ENCODE measurements at places on chromosomes 1 and 21.

DNA sequence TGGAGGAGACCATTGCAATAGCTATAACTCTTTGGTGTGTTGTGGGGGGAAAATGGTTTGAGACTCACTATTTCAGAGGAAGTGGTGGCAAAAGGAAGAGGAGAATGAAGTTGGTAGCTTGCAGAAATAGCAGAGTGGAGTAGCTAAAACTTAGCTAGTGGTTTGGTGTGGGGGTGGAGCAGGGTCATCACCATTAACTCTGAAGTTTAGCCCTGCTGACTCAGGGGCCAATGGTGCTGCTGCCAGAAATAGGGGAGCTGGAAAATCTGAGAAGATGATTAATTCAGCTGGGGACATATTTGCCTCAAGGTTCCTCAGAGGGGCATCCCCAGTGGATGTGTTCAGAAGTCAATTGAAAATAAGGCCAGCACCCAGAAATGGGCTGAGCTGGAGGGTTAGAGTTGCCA, 65.4 kb downstream of the RUNX1 start:
- peak; percentile 45 for DNase-seq

DNA sequence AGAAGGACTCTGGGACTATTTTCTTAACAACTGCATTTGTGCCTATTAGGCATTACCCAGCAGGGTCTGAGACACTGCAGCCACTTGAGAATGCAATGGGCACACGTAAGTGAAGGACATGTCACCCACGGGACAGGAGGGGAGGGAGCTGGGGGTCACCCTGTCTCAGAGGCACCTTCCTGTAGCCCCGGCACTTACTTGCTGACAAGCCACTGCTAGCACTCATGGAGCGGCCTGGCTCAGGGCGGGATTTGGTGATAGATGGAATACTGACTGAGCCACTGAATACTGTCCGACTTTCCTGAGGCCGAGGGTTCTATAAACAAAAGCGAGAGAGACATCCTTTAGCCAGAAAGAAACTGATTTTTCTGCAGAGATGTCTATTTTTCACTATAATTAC, 64.7 kb downstream of the COQ8A start:
- DNase-seq, result no peak

DNA sequence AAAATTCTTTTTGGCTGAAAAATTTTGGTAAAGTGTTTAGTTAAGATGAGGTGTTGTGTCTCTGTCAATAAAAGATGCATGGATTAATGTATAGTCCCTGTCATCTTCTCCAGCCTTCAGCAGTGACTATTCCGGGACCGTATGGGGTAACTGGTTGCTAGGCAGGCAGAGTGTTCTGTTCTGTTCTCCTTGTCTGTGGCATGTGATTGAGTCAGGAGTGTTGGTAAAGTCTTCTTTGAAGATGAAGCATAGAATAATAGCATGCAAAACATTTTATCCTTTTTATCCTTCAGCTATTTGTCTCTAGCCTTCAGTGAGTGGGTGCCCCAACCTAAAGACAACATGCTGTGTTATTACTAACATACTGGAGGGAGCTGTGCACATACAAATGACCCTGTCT, 74.6 kb downstream of the RGL1 start:
- no peak for DNase-seq

- no peak for DNase-seq
Measured at GRCh38 chr1:111417755-111418154, 9.8 kb downstream of the OVGP1 start.

- no peak for DNase-seq
Measured at GRCh38 chr1:37157634-37158033, 123.3 kb upstream of the GRIK3 start.

GRCh38 chr1:232622981-232623380, 7.0 kb downstream of the SIPA1L2 start:
- DNase-seq, result no peak

GRCh38 chr1:76106719-76107235, 32.2 kb downstream of the ST6GALNAC3 start:
- DNase-seq, result no peak

- no peak for DNase-seq
Measured at GRCh38 chr1:177256153-177257075, 85.7 kb downstream of the BRINP2 start.

DNA sequence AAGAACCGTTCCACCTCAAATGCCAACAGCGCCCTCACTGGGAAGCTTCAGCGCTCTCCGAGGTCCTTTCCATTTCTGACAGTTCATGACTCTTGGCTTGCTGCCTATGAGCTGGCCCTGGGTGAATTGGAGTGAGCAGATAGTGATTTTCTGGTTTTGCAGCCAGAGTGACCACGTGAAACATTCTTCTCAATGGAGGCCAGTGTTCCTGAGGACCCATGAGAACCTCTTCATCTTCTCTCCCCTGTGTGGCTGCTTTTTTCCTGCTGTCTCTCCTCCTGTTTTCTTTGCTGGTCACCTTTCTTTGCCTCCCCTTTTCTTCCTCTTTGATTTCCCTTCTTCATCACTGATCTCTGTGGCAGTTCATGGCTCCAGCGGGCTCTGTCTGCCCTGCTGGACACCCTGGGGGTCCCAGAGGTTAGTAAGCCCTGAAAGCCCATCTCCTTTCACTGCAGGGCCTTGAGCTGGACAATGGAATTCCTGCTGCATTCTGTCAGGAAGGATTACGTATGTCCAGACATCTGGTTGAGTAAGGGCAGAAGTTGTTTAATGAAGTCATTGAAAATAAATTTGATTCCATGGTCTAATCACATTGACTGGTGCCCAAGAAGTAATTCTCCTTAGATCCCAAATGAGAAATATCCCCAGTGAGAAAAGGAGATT, 29.9 kb downstream of the VASH2 start:
- DNase-seq, result no peak

DNA sequence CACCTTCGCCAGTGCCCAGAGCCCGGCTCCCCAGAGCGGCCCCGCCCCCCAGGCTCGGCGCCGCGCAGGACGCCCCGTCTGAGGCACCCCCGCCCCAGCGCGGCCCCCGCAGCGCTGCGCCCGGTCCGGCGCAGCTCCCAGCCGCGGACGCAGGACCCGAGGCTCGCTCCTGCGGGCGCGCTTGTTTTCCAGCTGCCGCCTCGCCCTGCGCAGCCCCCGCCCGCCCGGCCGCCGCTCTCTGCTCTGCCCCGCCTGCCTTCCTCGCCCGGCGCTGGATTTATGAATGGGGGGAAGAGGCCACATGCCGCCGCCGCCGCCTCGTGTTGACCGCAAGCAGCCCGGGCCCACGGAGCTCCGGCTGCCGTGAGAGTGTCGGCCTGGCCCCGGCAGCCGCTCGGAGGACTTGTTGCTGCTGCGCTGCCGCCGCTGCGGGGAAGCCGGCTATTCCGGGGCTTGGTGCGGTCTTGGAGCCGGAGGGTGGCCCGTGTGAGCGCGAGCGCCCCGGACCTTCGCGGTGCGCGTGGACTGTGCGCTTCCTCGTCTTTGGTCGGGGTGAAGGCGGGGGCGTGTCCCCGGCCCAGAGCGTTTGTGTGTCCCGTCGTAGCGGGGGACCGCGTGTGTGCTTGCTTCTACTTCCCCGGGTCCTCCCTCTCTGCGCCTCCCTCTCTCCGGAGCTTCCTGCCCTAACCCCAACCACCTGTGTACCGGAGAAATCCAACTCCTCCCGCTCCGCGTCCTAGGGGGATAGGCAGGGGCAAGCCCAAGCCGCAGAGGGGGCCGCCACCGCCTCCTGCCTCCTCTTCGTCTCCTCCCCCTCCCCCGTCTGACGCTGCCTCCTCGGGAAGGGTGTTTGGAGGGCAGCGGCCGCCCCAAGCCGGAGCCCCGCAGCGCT, 736 bp downstream of the KCNC4 start:
- DNase-seq, result no peak

DNA sequence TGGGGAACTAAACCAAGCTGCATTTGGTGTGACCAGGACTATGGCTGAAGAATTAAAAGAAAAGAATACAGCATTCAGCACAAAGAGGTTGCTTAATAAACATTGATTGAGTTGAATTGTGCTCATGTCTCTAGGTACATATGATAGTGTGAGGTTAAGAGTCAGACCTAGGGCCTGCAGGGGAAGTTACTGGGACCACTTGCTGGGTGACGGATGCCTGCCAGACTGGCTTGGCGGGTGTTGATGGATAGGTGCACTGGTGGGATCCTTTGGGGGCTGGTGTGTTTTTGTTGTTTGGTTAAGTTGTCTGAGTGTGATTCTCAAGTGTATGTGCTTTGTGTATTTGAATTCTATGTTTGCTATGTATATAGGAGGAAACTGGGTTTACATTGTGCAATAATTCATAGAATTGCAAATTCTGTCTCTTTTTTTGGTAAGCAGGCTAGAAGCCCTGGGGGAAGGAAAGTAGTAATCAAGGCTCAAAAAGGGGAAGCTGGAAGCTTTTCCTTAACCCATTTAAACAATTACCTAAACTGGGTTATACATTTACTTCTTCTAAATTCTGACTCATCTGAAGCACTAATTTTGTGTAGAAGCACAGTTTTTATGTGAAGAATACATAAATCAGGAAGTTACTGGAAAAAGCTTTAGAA, 1.8 kb downstream of the CD101 start:
- DNase-seq, result no peak

GRCh38 chr1:102742426-102742825, 365.9 kb downstream of the COL11A1 start:
- DNase-seq, result no peak

Measured in stimulated activated CD4-positive, alpha-beta T cell treated with anti-CD3 and anti-CD28 coated beads, TNF-alpha, amount 100 ng/mL, for 48 hours (primary cell).